ENCODE measurements at places on chromosomes 5 and 9.
A peak's percentile ranks its signal among the peaks of the same experiment; 100 is the strongest.

DNA sequence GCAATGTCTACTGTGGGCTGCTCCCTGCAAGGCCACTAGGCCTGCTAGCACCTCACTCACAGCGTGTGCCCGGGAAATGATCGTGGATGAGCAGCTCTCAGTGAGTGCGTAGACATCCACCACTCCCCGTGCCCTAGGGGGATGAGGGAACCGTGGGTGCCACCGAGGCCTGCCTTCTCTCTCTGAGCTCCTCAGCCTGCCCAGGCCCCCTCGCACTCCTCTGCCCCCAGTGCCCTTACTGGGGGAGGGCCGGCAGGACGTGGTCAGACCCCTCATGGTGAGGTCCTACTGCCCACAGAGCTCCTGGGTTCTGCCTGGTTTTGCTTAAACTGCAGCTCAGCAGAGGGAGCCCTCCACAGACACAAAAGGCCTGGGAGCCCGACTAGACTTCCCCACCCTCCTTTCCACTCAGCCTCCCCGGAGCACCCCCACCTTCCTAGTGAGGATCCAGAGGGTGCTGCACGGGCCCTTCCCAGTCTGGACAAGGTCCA lies 220.0 kb downstream of the CACNA1B start:
- DNase-seq: peak; percentile 80

DNA sequence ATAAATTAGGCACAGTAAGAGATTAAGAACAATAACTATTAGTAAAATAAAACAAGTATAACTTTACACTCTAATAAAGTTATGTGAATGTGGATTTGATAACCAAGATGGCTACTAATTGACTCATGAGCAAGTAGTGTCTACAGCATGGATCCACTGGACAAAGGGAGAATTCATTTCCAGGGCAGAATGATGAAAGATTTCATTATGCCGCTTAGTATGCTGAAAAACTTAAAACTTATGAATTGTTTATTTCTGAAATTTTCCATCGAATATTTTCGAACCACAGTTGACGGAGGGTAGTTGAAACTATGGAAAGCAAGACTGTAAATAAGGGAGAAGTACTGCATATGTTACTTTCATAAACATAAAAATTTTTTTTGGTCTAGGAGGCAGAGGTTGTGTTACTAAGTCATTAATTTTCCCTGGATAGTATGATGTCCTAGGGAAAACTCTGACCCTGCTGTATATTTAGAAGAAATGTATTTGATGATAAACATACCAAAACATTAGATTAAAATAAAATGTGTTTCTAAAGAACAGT lies 24.9 kb upstream of the TARS1 start:
- no peak for DNase-seq

- no peak for DNase-seq
Observed at GRCh38 chr9:137270929-137271695, 6.4 kb upstream of the TOR4A start.

DNA sequence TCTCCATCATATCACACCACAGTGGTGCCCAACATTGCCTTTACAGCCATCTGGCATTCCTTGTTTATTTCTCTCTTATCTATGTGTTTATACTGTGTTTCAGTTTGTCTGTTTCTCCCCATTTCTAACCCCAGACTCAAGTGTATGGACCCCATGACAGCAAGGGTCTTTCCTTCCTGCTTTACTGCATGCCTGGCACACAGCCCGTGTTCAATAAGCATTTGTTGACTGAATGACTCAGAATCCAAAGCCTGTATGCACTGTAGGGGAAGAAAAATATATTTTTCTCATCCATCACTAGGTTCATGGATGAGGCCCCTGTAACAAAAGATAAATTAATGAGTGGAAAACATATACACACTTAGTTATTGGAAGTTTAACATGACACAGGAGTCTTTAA lies 190.8 kb upstream of the SEMA6A start:
- no peak for DNase-seq

GRCh38 chr9:21314152-21314551 lies 9.0 kb upstream of the IFNA5 start:
- no peak for DNase-seq

- DNase-seq: no peak
Observed at GRCh38 chr5:169426784-169427183, 125.8 kb upstream of the SLIT3 start.

DNA sequence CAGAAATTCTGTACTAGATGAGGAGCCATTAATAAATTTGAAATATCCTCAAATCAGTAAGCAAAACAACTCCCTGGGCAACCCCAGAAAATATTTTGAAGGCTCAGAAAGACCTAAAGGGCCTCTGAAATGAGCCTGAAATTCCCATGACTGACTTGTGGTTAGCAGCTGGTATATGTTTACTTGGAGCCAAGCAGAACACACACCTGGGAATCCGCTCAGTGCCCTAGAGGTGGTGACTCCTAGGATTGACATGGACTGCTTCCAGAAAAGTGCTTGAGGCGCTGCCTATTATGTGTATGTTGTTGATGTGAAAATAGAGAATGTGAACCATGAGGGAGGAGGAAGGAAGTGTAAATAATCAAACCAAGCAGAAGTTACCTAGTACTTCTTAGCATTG lies 14.7 kb downstream of the RFK start:
- DNase-seq: no peak

DNA sequence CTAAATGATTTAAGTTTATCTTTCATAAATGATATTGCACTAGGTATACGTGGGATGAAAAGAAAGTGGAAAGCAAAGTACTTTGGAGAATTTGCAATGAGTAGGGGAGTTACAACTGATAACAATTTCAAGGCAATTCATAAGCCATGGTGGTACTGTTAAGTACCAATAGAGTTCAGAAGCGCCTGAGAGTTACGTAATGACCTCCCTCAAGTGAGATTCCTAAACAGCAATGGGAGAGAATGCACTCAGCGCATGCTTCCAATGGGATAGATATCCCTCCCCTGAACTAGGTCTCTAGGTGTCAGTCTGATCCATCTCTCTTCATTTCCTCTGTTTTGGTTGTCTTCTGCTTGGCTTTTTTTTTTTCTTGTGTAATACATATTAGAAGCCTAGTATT lies 249.3 kb downstream of the NNT start:
- DNase-seq: no peak

- DNase-seq: no peak
Observed at GRCh38 chr5:53970475-53970874, 339.9 kb downstream of the ARL15 start.

DNA sequence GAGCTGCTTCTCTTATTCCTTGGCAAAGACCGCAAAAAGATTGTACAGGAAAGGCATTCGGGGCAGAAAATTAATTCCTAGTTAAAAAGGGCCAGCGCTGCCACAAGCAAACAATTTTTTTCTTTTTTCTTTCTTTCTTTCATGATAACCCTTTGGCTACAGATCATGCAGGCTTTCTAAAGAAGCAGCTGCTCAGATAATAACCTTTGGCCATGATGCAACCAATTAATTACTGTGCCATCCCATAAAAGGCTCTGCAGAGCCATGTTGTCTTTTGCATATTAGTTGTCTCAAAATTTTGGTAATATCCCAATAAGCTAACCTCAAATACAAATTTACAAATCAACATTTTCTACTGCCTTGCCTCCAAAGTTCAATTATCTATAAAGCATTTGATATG lies 758.4 kb upstream of the SEMA6A start:
- DNase-seq: no peak

- DNase-seq: no peak
Observed at GRCh38 chr5:172834415-172835289, 601 bp downstream of the ERGIC1 start.

DNA sequence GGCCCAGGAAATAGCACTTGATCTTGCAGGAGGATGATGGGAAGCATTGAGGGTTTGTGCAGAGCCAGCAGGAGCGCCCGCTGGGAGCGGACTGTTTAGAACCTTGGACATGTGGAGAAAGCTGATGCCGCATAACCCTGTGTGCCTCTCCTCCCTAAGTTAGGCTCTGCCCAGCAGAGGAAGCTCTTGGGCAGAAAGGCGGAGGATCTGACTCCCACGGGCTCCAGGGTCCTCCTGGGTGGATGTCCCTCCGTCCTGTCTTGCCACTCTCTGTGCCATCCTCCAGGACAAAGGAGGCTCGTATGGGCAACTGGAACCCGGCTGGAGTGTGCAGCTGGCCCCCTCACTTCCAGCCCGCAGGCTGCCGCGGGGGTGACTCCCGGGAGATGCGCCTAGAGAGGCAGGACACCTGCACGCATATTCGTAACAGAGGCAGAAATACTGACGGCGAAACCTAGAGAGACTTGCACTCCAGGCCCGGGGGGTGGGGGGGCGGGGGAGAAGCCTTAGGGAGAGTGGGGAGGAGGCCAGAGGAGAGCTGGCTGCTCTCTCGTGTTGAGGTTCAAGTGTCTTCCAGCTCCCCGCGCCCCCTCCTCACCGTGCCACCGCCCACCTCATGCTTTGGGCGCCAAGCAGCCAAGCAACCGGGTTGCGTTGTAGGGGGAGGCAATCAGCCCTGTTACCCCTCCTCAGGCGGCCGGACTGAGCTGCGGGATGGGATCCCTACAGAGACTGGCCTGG lies 5.4 kb upstream of the FOXE1 start:
- DNase-seq: peak; percentile 78

DNA sequence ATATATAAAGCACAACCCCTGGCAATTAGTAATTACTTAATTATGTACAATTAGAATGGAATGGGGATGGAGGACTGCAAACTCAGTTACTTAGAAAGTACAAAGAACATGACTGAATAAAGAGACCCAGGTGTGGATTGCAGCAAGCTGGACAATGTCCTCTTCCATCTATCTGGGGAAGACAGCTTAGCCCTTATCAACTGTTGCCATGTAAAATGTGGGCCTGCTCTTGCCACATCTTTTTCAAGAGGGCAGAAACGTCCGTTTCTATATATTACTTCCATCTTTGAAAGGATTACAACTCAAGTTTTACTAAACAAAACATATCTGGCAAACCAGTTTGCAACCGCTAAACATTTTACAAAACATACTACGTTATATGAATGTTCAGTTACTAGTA lies 26.2 kb downstream of the GOLPH3 start:
- DNase-seq: no peak
